Left renal cortex interstitium (tissue), 4 donors: ENCODE measurements at places on chromosomes 1 and 21. TPM values are rescaled to one million over a fixed set of nuclear protein-coding genes. Genes with fewer than 3 reads are reported as not detected.

DNA sequence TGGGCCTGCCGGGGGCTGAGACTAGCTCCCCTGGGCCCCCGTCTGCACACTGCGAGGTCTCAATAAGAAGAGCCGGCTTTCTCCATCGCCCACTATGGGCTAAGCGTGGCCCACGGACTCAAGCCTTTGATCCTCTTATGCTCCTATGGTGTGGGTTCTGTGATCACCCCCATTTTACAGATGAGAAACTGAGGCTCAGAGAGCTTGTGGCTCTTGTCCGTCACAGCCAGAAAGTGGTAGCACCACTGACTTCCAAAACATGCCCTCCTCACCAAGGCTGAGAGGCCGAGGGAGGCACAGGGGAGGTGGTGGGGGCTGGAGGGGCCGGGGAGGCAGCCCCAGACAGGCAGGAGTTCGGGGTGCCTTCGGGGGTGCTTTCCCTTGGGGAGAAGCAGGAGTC lies 39.0 kb upstream of the CASZ1 start:
- no peak for DNase-seq

DNA sequence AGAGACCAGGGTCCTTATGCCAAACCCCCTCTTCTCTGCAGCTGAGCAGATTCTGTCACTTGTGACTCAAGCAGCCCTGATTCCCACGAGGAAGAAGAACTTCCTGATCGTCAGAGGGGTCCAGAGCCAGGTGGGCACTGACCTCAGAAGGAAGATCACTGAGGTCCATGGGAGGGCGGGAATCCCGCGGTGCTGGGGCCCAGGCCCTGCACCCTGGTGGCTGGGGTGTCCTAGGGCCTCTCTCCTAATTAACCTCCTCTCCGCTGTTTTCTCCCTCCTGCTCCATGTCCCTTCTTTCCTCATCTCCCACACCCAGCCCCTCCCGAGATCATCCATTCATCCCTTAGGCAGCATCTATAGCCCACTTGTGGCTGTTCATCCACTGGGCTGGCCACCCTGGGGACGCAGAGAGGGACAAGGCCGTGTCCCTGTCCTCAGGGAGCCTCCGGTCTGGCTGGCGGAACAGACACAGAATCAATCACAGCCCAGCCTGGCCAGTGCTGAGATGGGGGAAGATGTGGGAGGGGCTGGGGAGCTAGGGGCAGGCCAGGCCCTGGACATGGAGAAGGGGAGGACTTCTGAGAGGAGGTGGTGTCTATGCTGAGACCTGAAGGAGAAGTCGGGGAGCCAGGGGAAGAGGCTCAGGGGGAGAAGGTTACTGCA lies 638.3 kb downstream of the MATN1 start:
- no peak for DNase-seq

DNA sequence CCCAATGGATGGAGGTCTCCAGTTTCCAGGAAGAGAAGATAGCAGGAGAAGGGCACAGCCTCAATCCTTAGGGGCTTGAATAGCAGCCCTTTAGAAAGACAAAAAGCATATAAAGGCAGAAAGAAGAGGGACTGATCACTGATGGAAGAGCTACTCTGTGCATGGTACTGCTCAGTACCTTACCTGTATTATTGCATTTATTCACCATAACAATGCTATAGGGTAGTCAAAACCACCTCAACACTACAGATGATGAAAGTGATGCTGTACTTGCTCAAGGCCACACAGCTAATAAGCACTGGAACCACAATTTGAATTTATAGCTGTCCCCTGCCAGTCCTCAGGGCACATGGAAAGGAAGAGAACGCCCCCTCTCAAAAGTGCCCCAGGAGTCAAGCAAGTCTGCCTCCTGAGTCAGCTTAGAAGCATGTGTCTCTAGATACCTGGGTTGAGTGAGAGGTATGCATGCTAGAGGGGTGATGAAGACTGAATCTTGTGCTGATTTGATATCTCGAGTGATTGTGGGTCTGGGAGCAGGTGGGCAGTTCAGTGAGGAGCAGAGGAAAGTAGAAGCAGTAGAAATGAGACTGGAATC lies 13.6 kb downstream of the DDAH1 start:
- no peak for DNase-seq

GRCh38 chr1:152107031-152107983 lies 7.9 kb downstream of the TCHH start:
- DNase-seq: no peak

- no peak for DNase-seq
Measured at GRCh38 chr1:60394436-60394835, 320.9 kb upstream of the C1orf87 start.

GRCh38 chr1:163093579-163093978 lies 24.4 kb downstream of the RGS4 start:
- no peak for DNase-seq

- DNase-seq: no peak
Measured at GRCh38 chr1:227562933-227563323, 428 bp upstream of the ZNF678 start.

DNA sequence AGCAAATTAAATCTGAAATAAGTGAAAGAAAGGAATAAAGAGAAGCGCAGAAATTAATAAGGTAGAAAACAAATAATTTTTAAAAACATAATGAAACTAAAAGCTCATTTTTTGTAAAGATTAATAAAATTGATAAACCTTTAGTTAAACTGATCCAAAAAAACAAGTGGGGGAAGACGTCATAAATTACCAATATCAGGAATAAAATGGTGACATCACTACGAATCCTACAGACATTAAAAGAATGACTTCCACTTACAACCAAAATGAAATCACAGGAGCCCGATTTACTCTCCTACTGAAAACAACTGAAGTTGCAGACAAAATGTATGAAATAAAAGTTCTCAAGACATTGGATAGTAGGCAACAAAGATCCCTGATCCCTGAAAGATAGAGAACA lies 68.1 kb upstream of the IFFO2 start:
- DNase-seq: no peak

DNA sequence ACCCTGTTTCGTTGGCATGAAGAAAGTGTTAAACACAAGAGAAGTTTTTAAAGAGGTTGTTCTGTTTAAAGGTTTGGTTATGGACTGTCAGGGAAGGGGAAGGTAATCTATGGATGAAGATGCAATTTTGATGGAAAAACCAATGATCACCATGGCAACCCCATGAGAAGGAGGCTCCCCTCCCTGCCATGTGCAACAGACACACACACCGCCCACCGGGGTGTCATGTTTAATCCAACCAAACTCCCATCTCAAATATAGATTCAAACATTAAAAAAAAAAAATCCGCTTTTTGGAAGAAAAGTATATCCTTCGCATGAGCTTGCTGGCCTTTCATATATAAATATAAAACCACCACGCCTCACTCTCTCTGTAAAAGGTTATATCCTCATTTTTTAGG lies 80.9 kb upstream of the KRTAP19-8 start:
- DNase-seq: no peak

DNA sequence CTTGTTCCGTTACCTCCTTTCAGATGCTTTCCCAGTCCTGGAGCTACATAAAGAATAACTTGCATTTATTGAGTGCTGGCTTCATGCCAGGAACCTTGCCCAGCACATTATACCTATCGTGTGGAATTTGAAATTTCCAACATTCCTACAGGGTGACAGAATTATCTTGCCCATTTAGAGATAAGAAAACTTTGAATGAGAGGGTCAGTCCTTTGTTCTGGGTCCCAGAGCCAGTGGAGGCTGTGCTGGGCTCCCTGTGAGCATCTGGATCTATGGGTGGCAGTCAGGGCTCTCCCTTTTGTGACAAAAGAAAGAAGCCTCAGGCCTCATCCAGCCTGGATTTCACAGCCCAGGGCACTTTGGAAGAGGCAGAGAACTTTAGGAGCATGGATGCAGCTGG lies 3.2 kb downstream of the GSTM4 start:
- no peak for DNase-seq

- no peak for DNase-seq
Measured at GRCh38 chr1:47558601-47559593, 121.1 kb downstream of the FOXD2 start.

Gene KCNK1
- 7.6 TPM for polyA plus RNA-seq

Gene RIMS3
- polyA plus RNA-seq: 1.7 TPM

Gene LCE2C
- polyA plus RNA-seq: not detected
